ENCODE measurements at places on chromosomes 13 and 19.

DNA sequence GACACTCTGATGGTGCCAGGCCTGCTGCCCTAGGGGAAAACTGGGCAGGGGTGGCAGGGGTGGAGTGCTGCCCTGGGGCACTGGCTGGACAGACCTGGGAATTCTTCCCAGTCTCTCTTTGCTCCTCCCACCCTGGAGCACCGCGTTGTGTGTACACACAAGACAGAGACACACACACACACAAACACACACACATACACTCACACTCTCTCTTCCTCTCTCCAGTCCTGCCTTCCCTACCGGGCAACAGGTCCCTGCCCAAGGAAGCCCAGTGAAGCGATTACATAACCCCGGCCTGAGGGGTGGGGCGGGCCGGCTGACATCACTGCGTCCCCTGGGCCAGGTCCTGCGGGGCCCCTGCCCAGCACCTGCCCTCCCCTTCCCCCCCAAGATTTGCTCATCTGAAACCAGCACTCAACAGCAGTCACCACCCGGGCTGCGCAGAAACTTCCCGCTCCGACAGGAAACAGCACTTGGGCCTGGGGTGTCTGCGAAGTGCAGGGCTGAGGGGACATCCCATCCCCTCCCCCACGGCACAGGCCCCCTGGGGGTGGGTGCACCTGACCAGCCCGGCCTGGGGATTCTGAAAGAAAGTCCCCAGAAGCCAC lies 1.2 kb downstream of the MKNK2 start:
- peak; percentile 69 for DNase-seq

GRCh38 chr13:94249512-94249911 lies 230.0 kb downstream of the DCT start:
- DNase-seq, result no peak

GRCh38 chr13:30141775-30142485 lies 165.4 kb downstream of the KATNAL1 start:
- no peak for DNase-seq

- DNase-seq, result no peak
Observed at GRCh38 chr13:69683921-69684686, 423.5 kb upstream of the ATXN8OS start.

- no peak for DNase-seq
Observed at GRCh38 chr13:36920616-36921185, 663 bp upstream of the SMAD9 start.

- DNase-seq, result no peak
Observed at GRCh38 chr19:50332244-50333038, 3.3 kb upstream of the KCNC3 start.

DNA sequence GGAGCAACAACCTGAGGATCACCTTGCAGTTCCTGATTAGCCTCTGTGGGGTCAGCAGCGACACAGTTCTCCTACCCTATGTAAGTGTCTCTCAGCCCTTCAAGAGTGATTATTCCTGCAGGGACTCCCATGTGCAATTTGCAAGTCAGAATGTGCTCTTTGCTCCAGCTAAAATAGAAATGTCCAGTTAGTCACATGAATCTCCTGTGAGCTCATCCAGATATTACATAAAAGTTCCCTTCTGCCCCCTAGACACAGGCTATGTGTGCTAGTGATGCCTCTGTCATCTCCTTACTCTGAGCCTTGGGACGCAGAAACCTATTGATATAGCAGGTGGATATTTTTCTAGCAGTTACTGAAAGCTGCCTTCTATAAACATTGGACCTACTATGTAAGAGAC lies 105.5 kb downstream of the ZAR1L start:
- no peak for DNase-seq

GRCh38 chr19:55369653-55370304 lies 484 bp downstream of the IL11 start:
- peak; percentile 45 for DNase-seq

DNA sequence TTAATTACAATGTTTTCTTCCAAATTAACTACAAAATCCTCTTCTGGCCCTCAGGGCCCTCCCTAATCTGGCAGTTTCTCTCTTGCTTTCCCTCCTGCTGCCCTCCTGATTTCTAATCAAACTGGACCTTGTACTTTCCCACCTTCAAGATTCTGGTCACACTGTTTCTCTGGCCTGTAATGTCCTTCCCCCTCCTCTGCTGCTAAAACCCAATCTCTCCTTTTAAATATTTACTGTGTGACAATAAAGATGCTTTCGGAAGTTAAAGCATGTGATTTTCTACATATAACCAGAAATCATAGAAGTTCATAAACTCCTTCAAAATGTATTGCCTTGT lies 14.1 kb upstream of the HMGB1 start:
- no peak for DNase-seq

- no peak for DNase-seq
Observed at GRCh38 chr13:52736891-52737290, 2.7 kb downstream of the CNMD start.

- DNase-seq, result no peak
Observed at GRCh38 chr13:59259165-59260000, 904.3 kb downstream of the DIAPH3 start.

GRCh38 chr13:51341232-51341631 lies 1.7 kb downstream of the SERPINE3 start:
- DNase-seq, result no peak

DNA sequence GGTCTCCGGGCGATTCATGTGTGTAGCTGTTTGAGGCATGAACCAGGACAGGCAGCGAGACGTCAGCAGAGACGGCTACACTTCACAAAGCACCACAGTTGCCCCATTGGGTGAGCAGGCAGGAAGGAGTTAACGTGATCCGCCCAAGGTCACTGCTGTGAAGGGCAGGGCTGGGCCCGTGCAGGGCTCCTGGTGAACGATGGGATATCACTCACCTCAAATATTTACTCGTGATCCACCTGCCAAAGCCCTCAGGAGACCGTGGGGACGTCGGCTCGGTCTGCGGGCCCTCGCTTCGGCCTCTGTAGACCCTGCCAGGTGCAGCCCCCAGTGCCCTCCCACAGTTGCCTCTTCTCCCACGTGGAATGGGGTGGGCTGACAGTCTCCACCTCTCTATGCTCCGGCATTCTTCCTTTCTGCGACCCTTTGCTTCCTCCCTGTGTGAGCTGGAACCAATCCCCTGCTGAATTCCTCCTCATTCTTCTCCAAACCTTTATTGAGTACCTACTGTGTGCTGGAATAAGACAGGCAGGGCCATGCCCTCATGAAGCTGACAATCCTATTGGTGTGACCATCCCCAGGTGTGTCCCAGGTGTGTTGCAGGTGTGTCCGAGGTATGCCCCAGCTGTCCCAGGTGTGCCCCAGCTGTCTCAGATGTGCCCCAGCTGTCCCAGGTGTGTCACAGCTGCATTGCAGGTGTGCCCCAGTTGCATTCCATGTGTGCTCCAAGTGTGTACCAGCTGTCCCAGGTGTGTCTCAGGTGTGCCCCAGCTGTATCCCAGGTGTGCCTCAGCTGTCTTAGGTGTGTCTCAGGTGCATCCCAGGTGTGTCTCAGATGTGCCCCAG lies 2.0 kb upstream of the GRK1 start:
- DNase-seq, result no peak

GRCh38 chr19:32041681-32042292 lies 303.6 kb upstream of the ZNF507 start:
- no peak for DNase-seq

- no peak for DNase-seq
Observed at GRCh38 chr13:28586439-28587173, 72.3 kb upstream of the POMP start.

DNA sequence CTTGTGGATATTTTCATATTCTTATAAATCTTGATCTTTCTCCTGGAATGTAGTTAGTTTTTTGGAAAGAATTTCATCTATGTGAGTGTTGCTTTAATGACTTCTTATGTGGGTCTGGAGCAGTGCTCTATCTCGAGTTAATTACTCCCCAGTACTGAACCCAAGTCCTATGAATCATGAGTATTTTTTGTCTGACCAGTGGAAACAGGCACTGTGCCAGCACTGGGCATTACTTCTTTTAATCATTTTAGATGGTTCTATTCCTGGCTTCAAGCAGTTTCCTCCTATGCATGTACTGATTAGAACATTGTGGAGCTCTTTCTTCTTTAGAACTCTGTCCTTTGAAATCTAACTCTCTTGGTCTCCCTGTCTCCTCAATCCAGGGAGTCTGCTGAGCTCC lies 466.3 kb downstream of the PCDH17 start:
- no peak for DNase-seq

DNA sequence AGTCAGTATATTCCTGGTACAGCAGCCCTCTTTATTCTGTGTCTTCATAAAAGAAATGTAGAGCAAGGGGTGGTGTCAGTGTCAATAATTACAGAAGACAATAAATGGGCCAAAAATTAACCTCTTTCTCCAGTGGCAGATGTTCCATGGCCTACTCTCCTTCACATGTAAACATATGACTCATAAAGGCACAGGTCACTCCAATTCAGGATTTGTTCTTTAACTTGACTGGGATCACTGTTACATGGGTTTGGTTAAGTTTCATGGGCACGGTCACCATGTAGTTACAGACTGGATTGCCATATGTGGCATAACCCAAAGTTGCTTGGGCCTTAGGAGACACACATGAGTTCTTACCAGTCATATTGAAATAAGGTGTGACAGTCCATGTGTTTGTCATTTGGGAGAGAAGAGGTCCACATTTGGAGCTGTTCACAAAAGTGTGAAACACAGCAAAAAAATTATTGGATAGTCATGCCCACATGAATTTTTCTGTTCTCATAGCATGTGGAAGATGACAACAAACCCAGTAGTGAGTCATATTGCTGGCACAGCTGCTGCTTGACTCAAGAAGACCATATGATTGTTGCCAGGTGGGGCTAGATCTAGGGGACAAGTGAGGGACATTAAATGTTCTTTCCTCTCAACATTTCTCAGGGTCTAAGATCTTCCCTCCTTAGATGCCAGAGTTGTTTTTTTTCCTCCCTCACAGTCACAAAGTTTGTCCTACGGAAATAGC lies 68.1 kb upstream of the HTR2A start:
- DNase-seq, result no peak

GRCh38 chr19:39335168-39335548 lies 685 bp downstream of the GMFG start:
- no peak for DNase-seq

GRCh38 chr13:21086929-21087328 lies 25.5 kb upstream of the LATS2 start:
- no peak for DNase-seq

DNA sequence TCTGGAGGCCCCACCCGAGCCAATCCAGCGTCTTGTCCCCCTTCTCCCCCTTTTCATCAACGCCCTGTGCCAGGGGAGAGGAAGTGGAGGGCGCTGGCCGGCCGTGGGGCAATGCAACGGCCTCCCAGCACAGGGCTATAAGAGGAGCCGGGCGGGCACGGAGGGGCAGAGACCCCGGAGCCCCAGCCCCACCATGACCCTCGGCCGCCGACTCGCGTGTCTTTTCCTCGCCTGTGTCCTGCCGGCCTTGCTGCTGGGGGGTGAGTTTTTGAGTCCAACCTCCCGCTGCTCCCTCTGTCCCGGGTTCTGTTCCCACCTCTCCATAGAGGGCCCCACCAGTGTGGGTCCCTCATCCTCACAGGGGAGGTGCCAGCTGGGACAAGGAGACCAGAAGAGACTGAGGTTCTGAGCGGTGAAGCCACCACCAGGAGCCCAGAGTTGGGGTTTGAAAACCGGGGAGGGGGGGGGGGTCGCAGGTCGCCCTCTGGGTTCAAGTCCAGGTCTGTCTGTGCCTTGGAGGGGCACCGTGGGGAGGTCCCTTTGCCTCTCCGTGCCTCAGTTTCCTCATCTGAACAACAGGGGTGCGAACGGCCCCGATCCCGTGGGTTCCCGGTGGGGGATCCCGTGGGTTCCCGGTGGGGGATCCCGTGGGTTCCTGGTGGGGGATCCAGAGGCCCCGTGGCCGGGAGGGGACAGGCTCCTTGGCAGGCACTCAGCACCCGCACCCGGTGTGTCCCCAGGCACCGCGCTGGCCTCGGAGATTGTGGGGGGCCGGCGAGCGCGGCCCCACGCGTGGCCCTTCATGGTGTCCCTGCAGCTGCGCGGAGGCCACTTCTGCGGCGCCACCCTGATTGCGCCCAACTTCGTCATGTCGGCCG lies at the start of gene ELANE:
ELANE (plus strand) TSS at position 168 of the 878 bp plus-strand sequence; CDS start at position 194, 26 bp downstream.
- no peak for DNase-seq

GRCh38 chr19:32542477-32543108 lies 38.4 kb upstream of the PDCD5 start:
- DNase-seq, result no peak

GRCh38 chr13:33642374-33643065 lies 175.4 kb upstream of the RFC3 start:
- DNase-seq, result no peak

- no peak for DNase-seq
Observed at GRCh38 chr19:44539236-44539826, 9.9 kb upstream of the CEACAM20 start.

GRCh38 chr19:36081385-36081784 lies 26.7 kb downstream of the WDR62 start:
- DNase-seq, result no peak

- no peak for DNase-seq
Observed at GRCh38 chr19:58538257-58539168, 5.4 kb upstream of the TRIM28 start.

- no peak for DNase-seq
Observed at GRCh38 chr13:62046512-62046911, 630.9 kb upstream of the PCDH20 start.

DNA sequence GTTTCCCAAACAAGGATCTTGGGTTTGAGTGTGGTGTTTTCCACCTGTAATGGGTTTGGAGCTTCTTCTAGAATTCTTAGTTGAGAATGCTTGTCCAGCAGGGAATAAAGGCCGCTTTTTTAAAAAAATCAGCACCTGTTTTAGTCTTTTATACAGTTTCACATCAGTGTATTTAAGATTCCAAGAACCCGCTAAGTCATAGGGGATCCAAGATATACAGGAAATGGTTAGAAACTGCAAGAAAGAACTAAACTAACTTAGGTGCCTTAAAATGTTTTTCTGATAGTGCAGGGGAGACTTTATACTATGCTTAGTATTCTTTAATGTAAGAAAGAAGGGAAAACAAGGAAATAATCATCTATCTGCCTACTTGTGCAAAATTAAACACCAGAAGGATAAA lies 74.7 kb downstream of the C13orf42 start:
- DNase-seq, result no peak

- no peak for DNase-seq
Observed at GRCh38 chr19:14427461-14427860, 5.6 kb upstream of the PKN1 start.

- DNase-seq, result no peak
Observed at GRCh38 chr13:100895651-100896050, 221.1 kb upstream of the TMTC4 start.

GRCh38 chr19:38759590-38760003 lies 13.7 kb downstream of the LGALS7 start:
- DNase-seq, result no peak

DNA sequence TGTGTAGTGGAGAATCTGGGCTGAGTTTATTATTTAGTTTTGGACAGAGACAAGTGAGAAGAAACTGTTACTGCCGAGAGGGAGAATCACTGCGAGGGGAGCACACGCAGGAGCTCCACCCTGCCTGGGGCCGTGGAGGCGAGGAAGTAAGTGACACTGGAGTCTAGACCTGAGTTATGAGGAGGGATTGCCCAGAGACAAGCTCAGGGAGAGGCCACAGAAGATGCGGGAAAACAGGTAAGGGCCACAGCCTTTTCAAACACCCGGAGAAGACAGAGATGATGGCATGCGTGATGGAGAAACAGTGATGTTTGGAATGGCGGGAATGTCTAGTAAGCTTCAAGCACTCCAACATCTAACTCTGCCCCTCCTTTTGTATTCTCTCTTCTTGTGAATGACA lies 84.1 kb downstream of the TNFSF11 start:
- no peak for DNase-seq

GRCh38 chr19:58328999-58329398 lies 2.2 kb downstream of the ZSCAN22 start:
- DNase-seq, result no peak

All from germinal center (tissue), 1 donor.